ENCODE measurements at places on chromosomes 7 and 10. TPM values are rescaled to one million over a fixed set of nuclear protein-coding genes. Genes with fewer than 3 reads are reported as not detected.

- DNase-seq, result no peak
Observed at GRCh38 chr10:126597211-126597610, 73.3 kb downstream of the C10orf90 start.

The HMX3 gene
- not detected for polyA plus RNA-seq

DNA sequence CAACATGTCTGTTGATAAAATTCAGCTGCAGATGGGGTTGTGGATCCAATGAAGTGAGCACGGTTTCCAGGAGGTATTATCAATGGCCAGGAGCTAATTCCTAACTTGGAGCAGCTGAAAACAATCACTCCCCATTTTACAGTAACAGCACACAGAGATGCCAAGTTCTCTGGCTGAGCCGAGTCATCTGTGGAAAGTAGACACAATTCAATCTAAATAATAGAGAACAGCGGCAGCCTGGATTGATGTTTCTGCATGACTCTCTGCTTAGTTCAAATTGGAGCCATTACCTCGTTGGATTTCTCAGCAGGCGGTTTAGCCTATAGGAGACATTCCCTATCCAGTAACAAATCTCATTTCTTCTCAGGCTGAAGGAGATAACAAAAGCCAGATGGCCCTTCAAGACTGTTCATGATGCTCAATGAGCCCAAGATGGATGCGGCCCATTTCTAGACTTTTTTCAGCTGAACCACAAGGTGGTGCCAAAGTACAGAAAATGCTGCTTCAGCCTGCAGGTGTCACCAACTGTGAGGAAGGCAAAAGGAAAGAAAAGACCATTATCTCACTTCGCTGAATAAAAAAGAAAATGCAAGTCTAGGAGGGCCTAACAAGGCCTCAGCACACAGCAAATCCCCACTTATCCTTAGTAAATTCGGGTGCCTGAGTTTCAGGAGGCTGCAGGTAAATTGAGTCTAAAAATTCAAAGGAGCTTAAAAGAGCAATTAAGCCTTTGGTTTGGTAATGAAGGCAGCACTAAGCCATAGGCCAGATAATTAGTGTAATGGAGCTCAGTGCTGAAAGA, 83.7 kb downstream of the SLC16A9 start:
- DNase-seq, result peak; percentile 73

GRCh38 chr10:76007667-76008181, 576.3 kb downstream of the LRMDA start:
- no peak for DNase-seq

- DNase-seq, result no peak
Observed at GRCh38 chr7:35680403-35681013, 14.4 kb downstream of the HERPUD2 start.

DNA sequence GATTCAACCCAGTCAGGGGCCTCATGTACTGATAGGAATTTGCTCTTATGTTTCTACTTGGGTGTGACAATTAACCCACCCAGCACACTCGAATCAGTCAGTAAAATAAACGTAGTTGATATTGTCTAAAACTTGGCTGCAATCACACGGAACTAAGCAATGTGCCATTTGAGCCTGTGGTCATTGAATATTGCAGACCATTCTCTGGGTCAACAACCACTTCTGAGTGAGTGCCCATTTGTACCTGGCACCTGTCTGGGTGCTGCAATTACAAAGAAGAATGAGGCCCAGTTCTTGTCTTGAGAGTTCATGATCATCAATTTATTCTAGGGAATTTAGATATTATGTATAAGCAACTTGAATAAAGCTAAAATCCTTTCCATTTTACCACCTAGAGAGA, 29.8 kb downstream of the NPY start:
- DNase-seq, result no peak

The AKR1C3 gene
- polyA plus RNA-seq, result 55.6 TPM

- DNase-seq, result no peak
Observed at GRCh38 chr7:91050677-91051076, 213.6 kb upstream of the FZD1 start.

DNA sequence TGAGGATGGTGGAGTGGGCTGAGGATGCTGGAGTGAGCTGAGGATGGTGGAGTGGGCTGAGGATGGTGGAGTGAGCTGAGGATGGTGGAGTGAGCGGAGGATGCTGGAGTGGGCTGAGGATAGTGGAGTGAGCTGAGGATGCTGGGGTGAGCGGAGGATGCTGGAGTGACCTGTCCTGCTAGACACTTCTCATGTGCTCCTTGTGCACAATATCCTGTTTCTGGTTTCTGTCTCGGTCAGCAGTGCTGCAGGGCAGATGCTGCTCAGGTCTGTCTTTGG, 29.2 kb downstream of the ANXA8 start:
- no peak for DNase-seq

GRCh38 chr10:118723466-118723865, 31.3 kb downstream of the CACUL1 start:
- no peak for DNase-seq

The FKBP6 gene
- not detected for polyA plus RNA-seq

GRCh38 chr7:92714767-92715166, 121.6 kb downstream of the CDK6 start:
- DNase-seq, result no peak

The RBP3 gene
- polyA plus RNA-seq, result 0.17 TPM

- DNase-seq, result no peak
Observed at GRCh38 chr7:128108641-128109423, 77.6 kb upstream of the LRRC4 start.

GRCh38 chr7:27647046-27647445, 15.6 kb downstream of the HIBADH start:
- DNase-seq, result no peak

DNA sequence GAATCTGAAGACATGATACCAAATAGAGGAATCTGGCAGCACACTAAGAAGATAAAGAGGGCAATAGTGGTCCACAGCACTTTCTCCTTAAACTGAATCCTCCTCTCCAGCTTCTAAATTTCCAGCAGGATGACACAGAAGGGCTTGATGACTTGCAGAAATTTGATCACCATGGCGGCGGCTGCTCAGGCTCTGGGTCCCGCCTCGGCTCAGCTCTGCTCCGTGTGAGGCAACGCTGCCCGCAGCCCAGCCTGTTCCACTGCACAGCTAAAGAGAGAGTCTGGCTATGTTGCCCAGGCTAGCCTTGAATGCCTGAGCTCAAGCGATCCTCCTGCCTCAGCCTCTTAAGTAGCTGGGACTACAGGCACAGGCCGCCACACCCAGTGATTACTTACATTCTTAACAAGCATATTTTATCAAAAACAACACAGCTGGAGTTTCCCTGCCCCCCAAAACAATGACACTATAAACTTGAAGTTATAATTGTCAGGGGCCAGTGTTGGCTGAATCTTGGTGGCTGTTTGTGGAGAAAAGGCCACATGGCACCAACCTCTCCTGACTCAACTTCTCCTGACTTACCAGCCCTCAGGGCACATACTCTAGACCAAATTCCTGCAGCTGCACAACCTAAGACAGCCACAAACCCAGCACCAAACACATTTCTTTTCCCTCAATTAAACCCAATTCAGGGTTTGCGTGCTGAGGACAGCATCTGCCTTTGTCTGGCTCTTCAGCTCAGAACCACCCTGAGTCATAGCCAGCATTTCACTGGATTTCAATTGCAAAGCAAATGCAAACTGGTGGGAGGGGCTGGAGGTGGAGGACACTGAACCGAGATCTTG, 11.6 kb upstream of the TNPO3 start:
- DNase-seq, result no peak

The CYP3A5 gene
- 2.1 TPM for polyA plus RNA-seq

DNA sequence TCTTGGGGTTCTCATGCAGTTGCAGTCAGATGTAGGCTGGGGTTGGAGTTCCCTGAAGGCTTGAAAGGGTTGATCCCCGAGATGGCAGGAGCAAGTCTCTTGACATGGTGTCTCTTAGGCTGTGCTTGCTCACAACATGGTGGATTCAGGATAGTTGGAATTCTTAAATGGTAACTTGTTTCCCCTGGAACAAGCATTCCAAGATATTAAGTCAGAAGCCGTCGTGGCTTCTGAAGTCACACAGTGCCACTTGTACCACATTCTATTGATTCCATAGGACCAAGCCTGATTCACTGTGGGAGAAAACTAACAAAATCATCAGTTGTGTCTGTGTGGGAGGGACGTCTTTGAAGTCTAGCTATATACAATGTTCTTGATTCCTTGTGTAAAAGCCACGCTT, 3.5 kb upstream of the SLC35B4 start:
- no peak for DNase-seq

DNA sequence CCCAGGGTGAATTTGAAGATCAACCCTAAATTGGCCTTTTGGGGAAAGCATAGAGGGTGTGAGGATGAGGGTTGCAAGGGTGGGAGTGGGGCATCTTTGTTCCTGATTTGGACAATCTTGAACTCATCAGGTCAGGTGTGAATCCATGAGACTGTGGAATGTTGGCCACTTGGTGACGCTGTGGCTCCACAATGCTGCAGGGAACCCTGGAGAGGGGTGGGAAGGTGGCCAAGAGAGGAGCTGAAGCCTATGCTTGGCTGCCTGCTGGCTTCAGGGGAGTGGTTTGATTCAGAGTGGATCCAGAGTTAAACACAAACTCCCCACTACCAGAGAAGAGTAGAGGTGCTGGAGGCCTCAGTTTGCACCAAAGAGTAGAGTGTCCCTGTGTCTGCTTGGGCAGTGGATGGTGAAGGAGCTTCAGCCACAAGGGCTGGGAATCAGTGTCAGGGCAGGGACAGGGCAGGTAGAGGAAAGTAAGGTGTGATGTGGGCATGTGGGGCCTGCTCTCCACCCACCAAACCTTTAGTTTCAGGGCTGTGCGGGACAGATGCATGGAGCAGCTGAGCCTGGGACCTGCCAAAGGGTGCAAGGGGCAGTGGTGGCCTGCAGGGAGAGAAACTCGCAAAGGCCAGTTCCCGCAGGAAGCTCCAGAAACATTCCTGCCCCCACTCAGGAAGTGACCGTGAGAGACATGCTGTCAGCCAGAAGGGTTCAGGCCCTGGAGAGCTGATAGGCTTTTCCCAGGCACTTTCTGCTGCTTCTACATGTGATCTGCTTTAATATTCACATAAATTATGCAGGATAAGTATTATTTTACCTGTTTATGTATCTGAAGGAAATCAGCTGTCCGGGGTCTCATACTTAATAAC, 81.0 kb upstream of the PRSS58 start:
- no peak for DNase-seq

GRCh38 chr7:110647266-110647665, 443.7 kb upstream of the LRRN3 start:
- no peak for DNase-seq

DNA sequence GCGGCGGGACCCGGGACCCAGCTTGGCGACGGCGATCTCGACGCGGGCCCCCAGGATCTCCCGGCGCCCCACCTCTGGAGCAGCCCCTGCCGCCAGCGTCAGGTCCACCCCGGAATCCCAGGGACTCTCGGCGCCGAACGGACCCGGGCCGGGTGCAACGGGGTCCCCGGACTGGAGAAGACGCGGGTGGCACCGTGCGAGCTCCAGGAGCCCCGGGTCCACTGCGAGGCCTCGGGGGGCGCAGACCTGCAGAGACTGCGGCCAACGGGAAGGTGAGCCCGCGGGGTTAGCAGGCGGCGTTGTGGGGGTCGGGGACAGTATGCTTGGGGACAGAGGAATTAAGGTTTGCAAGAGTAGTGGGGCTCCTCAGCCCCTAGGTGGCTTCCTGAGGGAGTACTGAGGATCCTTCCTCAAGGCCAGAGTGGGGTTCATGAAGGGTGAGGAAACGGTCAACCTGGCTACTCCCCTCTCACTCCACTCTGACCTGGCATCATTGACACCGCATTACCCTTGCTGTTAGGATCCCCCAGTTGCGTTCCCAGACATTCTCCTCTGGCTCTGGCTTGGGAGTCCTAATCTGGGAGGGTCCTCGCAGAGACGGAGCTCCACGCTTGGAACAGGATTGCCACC, 353 bp downstream of the EPHB6 start:
- DNase-seq, result no peak

DNA sequence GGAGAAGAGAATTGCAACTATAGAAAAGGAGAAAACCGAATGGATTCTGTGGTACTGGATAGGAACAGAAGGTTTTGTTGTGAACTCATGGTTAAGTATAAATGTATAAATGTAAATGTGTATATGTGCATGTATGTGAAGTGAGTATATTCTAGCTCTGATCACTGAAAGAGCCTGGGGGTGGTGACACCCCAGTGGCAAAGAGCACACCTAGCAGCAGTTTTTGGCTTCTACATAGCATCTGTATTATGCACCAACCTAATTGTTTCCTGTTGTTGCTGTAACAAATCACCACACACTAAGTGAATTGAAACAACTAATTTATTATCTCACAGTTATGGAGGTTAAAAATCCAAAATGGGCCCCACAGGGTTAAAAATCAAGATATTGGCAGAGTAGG, 455.4 kb downstream of the RPS24 start:
- no peak for DNase-seq

GRCh38 chr10:133401500-133401899, 7.5 kb downstream of the MTG1 start:
- DNase-seq, result no peak

GRCh38 chr10:82867056-82867455, 992.1 kb downstream of the NRG3 start:
- DNase-seq, result no peak

The GRID1 gene
- polyA plus RNA-seq, result 1.4 TPM

The VWA2 gene
- 3.2 TPM for polyA plus RNA-seq

The ASB10 gene
- not detected for polyA plus RNA-seq

The PRKAR2B gene
- 40.5 TPM for polyA plus RNA-seq

The COL26A1 gene
- polyA plus RNA-seq, result 36.3 TPM

- no peak for DNase-seq
Observed at GRCh38 chr7:41796331-41796730, 93.4 kb upstream of the INHBA start.

The KIAA1217 gene
- 95.8 TPM for polyA plus RNA-seq

DNA sequence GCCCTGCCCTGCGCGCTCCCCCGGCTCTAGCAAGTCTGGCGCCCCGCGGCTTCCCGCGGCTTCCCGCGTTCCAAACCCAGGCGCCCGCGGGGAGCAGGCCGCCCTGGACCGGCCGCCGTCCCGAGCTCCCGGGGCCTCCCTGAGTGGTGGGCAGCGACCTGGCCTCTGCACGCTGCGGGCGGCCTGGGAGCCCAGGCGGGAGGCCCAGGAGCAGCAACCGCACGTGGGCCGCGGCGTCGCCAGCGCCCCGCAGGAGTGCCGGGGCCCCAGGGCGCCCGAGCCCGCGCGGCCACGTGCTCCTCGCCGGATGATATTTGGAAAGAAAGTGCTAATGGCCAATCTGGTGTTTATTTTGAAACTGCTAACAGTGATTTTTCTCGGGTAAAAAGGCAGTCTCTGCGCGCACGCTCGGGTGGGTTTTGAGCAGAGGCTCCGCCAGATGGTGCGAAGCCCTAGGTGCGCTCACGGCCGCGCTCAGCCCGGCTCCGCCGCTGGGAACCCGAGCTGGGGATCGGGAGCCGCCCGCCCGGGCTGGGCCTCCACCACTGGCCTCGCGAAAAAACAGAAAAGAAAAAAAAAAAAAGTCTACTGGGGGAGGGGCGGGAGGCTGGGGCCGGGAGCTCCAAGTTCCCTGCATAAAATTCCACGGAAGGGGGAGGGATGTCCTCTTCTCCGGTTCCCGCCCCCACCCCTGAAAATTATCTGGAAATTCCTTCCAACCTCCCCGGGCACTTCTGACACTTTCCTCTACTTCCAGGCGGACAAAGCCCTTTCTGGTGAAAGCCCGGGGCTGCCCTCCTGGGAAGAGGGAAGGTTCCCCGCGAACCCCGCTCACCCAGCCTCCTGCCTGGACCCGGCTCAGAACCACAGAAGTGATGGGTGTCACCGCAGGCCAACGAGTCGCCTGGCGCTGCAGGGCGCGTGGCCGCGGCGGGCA, 4.3 kb downstream of the EBF3 start:
- no peak for DNase-seq

The MALRD1 gene
- 2.4 TPM for polyA plus RNA-seq

Data from left renal cortex interstitium (tissue), 4 donors.